ENCODE measurements at places on chromosomes 7 and 10.

DNA sequence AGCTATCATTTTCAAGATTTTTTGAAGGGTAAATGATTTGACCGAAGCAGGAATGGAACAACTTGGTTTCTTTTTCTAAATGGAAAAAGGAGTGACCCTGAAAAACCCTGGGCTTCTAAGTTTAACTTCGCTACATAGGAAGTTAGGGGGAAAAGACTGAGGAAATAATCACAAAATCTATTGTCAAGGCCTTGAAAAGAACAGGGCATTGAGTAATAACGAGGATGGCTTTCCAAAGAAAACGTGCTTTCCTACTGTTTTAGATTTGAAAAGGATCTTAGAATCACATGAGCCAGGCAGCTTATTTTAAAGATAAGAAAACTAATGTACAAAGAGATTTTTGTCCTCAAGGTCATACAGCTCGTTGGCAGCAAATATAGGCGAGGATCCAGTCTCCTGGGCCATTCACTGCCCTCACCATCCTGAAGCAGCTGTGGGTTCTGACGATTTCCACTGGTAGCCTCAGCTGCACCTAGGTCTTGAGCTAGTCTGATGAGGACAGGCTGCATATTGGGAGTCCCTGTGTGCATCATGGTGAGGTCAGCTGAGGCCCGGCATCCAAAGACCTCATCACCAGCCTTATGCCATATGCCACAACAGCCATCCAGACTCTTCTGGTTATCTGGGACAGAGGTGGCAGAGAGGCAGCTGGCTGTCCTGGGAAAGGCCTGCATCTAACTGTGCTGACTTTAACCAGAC, 384.7 kb upstream of the NRP1 start:
- no peak for DNase-seq

GRCh38 chr10:70683601-70683934, 11.3 kb downstream of the ADAMTS14 start:
- no peak for DNase-seq

DNA sequence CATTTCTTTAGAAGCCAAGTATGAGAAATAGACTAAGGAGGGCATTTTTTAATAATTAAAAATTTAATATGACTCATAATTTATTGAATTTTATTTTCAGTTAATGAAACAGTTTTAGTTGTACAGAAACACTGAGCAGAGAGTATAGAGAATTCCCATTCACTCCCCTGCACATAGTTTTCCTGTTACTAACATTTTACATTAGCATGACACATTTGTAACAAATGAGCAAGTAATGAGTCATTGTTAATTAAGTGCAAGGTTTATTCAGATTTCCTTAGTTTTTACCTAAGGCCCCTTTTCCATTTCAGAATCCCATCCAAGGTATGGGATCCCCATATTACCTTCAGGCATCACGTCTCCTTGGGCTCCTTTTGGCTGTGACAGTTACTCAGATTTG, 271.5 kb upstream of the FZD8 start:
- no peak for DNase-seq

GRCh38 chr7:115724400-115725056, 306.0 kb downstream of the TFEC start:
- no peak for DNase-seq

- DNase-seq: no peak
These were observed 2.1 kb downstream of the FAM20C start for GRCh38 chr7:194252-195009.

DNA sequence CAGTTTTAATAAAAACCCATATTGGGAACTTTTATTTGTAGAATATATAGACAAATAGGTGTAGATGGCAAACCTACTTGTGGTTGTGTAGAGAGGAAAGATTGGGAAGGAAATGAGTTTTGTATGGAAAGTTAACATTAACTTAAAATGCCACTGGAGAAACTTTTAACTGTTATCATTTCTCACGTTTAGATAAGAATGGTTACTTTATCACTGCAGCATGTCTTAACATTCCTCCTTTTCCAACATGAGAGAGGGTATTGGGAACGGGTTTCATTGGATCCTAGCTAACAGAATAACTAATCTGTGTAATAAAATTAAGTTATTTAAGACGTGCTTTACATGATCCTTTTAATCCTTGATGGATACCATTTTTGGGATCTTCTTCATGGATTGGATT, 1.8 kb downstream of the LUC7L2 start:
- DNase-seq: no peak

- DNase-seq: no peak
These were observed 27.7 kb downstream of the PPP2R2D start for GRCh38 chr10:131928248-131929095.

- peak; percentile 32 for DNase-seq
These were observed 60.1 kb upstream of the SORCS3 start for GRCh38 chr10:104580774-104581675.

GRCh38 chr7:157518514-157519175, 181.8 kb downstream of the DNAJB6 start:
- DNase-seq: no peak
